Right kidney (tissue), 9 donors: ENCODE measurements at places on chromosomes 12 and 14.

- DNase-seq, result no peak
Measured at GRCh38 chr14:53055003-53055402, 98.1 kb downstream of the DDHD1 start.

DNA sequence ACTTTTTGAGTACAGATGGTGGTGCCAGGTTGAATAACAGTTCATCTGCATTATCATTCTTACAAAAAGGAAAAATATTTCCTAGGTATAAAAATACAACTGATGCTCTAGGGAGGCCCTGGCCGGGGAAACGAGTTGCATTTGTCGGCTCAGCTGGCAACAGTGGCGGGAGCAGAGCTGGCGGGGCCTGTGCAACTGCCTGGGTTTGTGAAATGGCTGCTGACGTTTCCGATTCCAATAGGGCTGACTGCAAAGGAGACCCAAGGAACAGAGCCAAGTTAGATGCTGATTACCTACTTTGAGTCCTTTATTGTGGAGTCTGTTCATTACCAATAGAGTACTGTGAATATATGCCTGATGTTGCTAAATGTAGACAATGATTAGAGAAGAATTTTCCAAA, 25.8 kb upstream of the PHLDA1 start:
- no peak for DNase-seq

DNA sequence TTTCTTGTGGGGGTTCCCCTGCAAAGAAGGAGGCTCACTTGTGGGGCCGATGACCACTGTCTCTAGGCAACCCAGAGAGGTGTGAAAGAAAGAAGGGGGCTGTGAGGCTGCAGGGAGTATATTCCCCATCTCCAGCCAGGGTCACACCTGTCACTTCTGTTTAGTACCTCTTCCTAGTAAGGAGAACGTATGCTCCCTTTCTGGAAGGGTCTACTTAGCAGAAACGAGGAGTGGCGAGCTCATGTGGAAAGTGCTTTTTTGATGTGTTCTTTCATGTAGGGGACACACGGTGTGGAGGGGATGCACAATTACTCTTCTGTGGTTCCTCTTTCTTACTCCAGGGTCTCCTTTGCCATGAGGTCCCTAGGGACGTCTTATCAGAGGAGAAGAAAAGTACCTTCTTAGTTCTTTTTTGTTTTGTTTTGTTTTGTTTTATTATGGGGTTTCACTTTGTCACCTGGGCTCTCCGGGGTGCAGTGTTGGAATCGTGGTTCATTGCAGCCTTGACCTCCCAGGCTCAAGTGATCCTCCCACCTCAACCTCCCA, 58.3 kb downstream of the PRKCH start:
- no peak for DNase-seq

- no peak for DNase-seq
Measured at GRCh38 chr12:118109088-118109487, 5.3 kb upstream of the VSIG10 start.

DNA sequence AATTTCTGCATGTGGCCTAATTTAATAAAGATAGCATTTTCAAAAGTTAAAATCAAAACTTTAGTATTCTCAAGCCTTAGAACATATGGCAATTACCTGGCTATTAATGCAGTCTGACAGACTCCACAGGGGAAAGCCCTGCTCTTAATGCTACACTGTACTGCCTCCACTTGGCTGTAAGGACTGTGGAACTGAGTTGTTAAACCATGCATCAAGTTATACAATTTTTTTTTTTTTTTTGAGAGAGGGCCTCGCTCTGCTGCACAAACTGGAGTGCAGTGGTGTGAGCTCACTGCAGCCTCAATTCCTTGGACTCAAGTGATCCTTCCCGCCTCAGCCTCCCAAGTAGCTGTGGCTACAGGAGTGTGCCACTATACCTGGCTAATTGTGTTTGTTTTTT, 19.0 kb upstream of the NDUFA12 start:
- DNase-seq, result no peak
